Endothelial cell (in vitro differentiated cells): ENCODE measurements at places on chromosomes 2 and 18. TPM values are rescaled to one million over a fixed set of nuclear protein-coding genes. Genes with fewer than 3 reads are reported as not detected.

The EVA1A gene
- total RNA-seq: 19.9 TPM

GRCh38 chr18:50947899-50948298, 19.9 kb upstream of the ELAC1 start:
- no peaks in the 10 kb centered on the region for H3K27me3 ChIP-seq
- no peak overlapping the region for H3K4me3 ChIP-seq
- no peaks in the 10 kb centered on the region for H3K4me1 ChIP-seq
- peaks cover 14% of the 10 kb centered on the region for H3K36me3 ChIP-seq
- H3K27ac ChIP-seq: no peak overlapping the region
- DNase-seq: no peak

GRCh38 chr2:60819155-60819862, 62.1 kb upstream of the REL start:
- H3K27ac ChIP-seq: peak overlapping the region; percentile 11
- DNase-seq: no peak
- H3K27me3 ChIP-seq: no peaks in the 10 kb centered on the region
- H3K4me1 ChIP-seq: peaks cover 3% of the 10 kb centered on the region
- H3K4me3 ChIP-seq: no peak overlapping the region

GRCh38 chr2:100902817-100903405, 83.0 kb downstream of the NPAS2 start:
- H3K27ac ChIP-seq: peak overlapping the region; percentile 62
- peaks cover 67% of the 10 kb centered on the region for H3K4me1 ChIP-seq
- H3K4me3 ChIP-seq: no peak overlapping the region
- DNase-seq: no peak
- H3K27me3 ChIP-seq: peaks cover 5% of the 10 kb centered on the region
- H3K36me3 ChIP-seq: peaks cover 63% of the 10 kb centered on the region

The GTF3C2 gene
- total RNA-seq: 61.4 TPM

- no peak overlapping the region for H3K4me3 ChIP-seq
- H3K27me3 ChIP-seq: peaks cover 8% of the 10 kb centered on the region
- H3K36me3 ChIP-seq: no peaks in the 10 kb centered on the region
Observed at GRCh38 chr2:102269200-102269524, 42.2 kb upstream of the IL1RL1 start.

The PPP1R1C gene
- 0.97 TPM for total RNA-seq

The ABCB11 gene
- 1.9 TPM for total RNA-seq

DNA sequence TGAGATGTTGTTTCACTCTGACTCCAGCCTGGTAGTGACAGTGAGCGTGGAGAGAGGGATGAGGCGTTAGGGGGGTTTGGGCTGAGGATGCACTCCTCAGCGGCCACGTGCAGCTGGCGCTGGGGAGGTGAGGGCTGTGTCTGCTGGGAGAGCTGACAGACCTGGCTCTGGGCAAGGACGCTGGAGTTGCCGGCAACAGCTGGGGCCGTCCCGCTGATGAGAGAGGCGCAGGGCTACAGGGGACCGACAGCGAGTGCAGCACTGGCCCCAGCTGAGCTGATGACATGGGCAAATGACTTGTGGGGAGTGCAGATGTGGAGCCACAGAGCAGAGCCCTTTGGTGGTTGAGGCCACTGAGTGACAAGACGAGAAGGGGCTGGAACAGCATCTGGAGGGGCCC, 38.4 kb downstream of the COA5 start:
- peaks cover 12% of the 10 kb centered on the region for H3K27me3 ChIP-seq
- no peak overlapping the region for H3K27ac ChIP-seq
- no peak overlapping the region for H3K4me3 ChIP-seq
- no peak for DNase-seq
- no peaks in the 10 kb centered on the region for H3K4me1 ChIP-seq
- peaks cover 39% of the 10 kb centered on the region for H3K36me3 ChIP-seq

- H3K4me3 ChIP-seq: no peak overlapping the region
- no peak overlapping the region for H3K27ac ChIP-seq
- H3K27me3 ChIP-seq: peaks cover 5% of the 10 kb centered on the region
- H3K36me3 ChIP-seq: no peaks in the 10 kb centered on the region
- no peak for DNase-seq
Observed at GRCh38 chr2:42137125-42137841, 31.9 kb upstream of the EML4 start.

GRCh38 chr18:13570856-13571495, 155.4 kb downstream of the FAM210A start:
- H3K36me3 ChIP-seq: no peaks in the 10 kb centered on the region
- no peak overlapping the region for H3K4me3 ChIP-seq
- H3K4me1 ChIP-seq: peaks cover 3% of the 10 kb centered on the region
- no peak overlapping the region for H3K27ac ChIP-seq
- no peak for DNase-seq
